ENCODE measurements at places on chromosomes 12 and 14. TPM values are rescaled to one million over a fixed set of nuclear protein-coding genes. Genes with fewer than 3 reads are reported as not detected.

DNA sequence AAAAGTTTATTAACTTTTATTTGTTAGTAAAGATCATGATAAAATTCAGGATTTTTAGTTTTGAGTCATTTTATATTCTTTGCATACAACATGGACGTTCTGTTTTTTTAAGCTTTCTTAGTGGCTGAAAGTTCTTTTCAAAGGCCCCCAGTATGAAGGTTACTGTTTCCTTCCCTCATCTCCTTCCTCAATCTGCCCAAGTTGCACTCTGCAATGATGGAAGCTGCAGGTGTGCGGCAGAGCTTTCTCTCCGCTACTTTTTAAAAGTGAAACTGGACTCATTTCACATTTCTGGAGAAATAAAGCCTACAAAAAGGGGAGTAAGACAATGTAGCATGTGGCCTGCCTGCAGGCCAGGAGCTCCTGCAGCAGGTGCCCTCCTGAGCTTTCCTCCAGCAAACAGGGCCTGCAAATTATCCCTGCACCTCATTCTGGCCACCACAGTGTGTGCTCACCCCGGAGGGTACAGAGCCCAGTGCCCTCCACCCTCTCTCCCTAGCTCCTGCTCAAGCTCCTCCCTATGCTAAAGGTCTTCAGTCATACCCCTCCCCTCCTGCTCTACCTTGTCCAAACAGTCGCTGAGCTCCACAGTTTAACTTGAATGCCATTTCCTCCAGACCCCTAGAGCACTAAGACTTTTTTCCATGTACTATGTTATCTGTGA lies 78.9 kb downstream of the SETD3 start:
- no peak for DNase-seq

DNA sequence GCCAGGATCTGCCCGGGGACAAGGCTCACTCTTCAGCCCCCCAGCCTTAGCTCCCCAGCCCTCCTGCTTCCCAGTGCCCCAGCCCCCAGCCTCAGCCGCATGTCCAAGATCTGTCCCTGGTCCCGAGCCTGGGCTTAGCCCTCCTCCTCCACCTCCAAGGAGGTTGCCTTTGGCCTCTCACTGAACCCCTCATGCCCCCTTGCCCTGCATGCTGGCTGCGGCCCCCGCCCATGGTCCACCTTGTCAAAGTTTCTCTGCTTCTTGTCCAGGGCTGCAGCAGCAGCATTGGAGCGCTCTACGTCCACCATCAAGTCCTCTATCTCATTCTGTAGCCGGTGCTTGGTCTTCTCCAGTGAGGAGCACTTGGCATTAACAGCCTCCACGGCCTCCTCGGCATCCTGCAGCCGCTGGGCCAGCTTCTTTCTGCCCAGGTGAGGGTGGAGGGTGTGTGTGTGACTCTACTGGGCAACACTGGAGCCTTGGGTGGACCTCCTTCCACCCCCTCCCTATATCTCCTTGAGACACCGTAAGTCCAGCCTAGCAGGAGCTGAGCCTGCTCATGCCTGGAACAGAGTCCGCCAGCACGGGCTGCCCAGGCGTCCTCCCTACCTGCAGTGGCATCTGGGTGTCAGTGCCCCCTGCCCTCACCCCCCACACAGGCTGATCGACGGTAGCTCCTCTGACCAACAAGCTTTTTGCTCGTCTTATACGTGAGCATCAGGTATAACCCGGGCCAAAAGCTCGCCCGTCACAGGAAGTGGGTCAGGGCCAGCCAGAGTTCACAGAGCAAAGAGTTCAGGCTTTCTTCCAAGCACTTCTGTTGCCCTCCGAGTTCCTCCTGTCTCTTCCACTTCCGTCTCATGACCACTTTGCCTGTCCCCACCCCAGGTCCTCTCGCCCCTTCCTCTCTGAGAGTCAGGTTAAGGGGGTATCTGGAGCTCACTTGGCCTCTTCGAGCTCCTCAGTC lies 11.4 kb downstream of the CMTM5 start:
- DNase-seq = no peak

- DNase-seq = no peak
These were observed 35.7 kb downstream of the GNPTAB start for GRCh38 chr12:101795013-101795412.

DNA sequence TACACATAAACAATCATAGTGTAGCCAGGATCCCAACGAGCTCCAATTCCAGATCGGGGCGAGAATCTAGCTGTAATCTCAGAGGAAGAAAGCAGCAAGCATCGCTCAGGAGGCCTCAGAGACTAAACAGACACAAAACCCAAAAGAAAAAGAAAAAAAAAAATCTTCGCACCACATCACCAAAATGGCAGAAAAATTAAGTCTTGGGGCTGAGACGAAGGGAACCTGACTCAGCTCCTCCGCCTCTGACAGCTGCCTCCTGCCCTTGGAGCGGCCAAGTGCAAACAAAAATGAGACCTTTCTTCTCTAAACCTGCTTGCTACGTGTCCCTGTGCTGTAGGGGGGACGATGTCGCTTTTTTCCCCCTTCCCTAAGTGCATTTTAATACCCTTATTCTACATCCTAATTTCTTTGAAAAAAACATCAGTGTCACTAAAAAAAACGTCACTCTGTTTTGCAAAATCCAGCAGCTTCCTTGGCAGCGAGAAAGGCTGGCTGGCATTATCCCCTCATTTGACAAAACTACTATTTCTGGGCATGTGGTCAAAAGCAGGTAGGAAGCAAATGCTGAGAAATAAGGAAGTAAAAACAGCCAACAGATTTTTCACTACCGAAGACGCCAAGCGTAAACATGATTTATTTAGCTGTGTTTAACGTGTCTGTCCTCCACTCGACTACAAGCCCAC lies 30.5 kb downstream of the BCL11B start:
- DNase-seq = no peak

DNA sequence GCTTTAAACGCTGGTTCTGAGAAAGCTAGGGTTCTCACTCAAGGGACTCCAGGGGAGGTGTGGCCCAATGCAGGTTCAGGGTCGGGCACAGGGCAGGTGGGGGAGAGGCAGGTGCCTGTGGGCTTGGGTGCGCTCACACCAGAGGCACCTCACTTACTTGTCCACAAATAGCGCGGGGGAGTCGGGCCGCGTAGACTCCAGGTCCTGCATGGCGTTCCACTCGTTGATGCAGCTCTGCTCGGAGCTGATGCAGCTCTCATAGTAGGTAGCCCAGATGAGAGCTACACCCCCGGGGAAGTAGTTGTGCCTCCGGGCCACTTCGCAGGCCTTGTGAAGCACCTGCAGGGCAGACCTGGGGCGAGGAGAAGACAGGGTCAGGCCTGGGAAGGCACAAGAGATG lies 49.9 kb downstream of the SSH1 start:
- DNase-seq = no peak

GRCh38 chr12:64029013-64029857 lies 184.7 kb downstream of the SRGAP1 start:
- no peak for DNase-seq

DNA sequence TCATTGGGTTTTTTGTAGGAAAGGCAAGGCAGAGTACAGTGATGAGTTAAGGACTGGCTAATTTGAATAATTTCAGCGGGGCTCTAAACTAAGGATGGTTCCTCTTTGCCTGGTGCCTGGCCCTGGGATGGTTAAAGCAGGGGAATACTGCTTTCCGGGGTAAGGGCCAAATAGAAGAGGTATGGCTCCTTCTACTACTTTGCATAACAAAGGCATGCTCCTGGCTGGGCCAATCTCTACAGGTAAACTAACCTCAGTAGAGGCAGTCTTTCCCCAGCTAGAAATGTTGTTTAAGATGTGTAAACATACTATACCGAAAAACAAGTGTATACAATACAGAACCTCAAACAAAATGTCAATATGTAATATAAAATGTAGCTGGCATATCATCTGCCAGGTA lies 1239.0 kb downstream of the SLC16A7 start:
- DNase-seq = no peak

- DNase-seq = no peak
These were observed 79.3 kb upstream of the TSPAN8 start for GRCh38 chr12:71237128-71237527.

- no peak for DNase-seq
These were observed 493.1 kb upstream of the CCDC196 start for GRCh38 chr14:65993103-65993502.

- DNase-seq = no peak
These were observed 36.9 kb downstream of the ZFC3H1 start for GRCh38 chr12:71626768-71627167.

DNA sequence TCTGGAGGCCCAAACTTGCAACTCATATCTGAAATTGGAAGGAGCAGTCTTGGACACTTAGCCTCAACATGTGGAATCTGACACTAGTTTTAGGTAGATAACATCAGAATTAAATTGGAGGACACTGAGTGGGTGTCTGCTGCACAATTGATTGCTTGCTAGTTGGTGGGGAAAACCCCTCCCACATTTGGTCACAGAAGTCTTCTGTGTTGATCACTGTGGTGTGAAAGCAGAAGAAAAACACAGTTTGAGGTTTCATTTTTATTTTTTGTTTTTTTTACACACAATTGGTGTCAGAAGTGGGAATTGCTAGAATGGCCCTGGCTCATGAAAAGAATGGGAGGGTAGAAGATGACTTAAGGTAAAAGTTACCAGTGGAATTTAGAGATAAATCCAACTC lies 78.0 kb upstream of the CD163 start:
- DNase-seq = no peak

GRCh38 chr14:30440961-30441360 lies 118.0 kb upstream of the G2E3 start:
- no peak for DNase-seq

DNA sequence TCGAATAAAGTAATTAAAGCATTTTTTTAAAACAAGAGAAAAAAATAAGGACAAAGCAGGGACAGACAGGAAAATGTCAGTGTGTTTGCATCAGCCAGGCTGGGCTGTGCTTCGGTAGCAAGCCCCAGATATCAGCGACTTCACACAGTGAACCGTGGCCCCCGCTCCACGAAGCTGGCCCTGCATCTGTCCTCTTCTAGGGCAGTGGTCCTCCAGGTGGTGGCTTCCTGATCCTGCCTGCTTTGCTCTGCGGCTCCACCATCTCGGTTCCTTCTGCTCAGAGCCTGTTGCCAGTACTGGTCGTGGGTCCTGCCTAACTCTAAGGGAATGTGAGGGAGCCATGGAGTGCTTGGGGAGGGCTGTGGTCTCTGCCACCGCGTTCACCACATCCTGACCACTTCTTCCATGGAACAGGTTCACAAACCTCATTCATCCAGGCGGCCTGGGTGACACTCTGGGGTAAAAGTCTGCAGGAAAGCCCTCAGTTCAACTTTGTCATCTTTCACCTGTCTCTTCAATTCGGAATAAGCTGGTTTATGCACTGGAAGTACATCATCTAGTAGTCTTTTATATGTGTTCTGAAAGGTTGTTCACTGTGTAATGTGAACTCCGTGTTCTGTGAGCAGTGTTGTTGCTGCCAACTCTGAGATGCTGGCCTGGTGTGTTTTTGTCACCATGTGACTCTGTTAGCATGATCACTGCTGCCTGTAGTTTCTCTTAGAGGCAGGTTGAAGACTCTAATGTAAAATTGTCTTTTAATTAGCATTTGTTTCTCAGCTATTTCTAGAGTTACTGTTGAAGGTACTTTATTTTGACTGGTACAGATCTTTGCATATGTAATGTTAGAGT lies 47.9 kb downstream of the ANKRD9 start:
- DNase-seq = no peak

- no peak for DNase-seq
These were observed 11.8 kb upstream of the TUBA1C start for GRCh38 chr12:49253033-49253623.

DNA sequence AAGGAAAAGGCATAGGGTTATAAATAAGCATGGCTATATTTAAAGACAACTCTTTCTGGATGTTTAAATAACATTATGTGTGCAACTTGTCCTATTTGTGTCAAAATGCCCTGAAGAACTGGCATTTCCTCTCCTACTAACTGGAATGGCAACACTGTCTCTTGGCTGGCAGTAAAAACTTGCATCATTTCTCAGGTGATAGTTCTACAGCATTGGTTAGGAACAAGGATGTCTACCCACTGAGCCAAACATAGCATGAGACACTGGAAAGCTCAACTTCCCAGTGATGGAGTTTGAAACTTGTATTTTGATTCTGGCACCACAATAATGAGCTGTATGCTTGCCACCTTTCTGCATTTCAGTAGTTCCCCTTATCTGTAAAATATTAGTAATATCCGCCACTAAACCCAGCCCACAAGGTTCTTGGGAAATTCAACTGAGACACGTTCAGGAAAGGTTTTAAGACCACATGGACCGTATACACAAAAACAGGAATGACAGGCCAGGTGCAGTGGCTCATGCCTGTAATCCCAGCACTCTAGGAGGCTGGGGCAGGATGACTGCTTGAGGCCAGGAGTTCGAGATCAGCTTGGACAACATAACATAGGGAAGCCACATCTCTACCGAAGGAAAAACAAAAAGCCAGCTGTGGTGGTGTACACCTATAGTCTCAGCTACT lies 5.1 kb downstream of the SLC38A2 start:
- DNase-seq = no peak

DNA sequence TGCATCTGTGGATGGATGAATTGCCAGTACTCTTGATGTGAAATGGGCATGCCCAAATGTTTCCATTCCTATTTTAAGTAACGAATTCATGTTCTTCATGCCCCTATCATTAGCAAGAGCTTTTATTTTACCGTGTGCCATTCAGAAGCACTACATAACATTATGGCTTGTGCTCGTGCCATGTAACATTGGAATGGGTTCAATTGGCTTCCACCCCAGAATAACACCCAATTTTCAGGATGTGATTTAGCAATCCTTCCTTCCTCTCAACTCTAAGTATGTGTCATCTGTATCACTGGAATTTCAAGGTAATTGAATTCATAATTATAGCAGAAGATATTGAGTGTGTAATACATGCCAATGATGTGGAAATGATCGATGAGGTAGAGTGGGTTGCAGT lies 145.8 kb upstream of the TMPO start:
- no peak for DNase-seq

The LALBA gene
- total RNA-seq = not detected

The KRT6A gene
- 28.7 TPM for total RNA-seq

The GLRX5 gene
- total RNA-seq = 35.9 TPM

The SLC17A8 gene
- 0.34 TPM for total RNA-seq

The TBX3 gene
- 251 TPM for total RNA-seq

The GPR135 gene
- 6.5 TPM for total RNA-seq

The SLC5A8 gene
- not detected for total RNA-seq

The KRT71 gene
- not detected for total RNA-seq

The OAS2 gene
- total RNA-seq = 27.5 TPM

The HOXC4 gene
- 3.5 TPM for total RNA-seq

The ACSS3 gene
- 23.4 TPM for total RNA-seq

The PTPRO gene
- total RNA-seq = 3.0 TPM

The TMX1 gene
- 26.2 TPM for total RNA-seq

The PLEKHD1 gene
- total RNA-seq = 0.10 TPM

The SOAT2 gene
- total RNA-seq = 0.18 TPM

The PLEKHG7 gene
- 4.2 TPM for total RNA-seq

The CATSPERB gene
- total RNA-seq = 7.3 TPM

The CCDC38 gene
- total RNA-seq = not detected
